ENCODE measurements at places on chromosomes 11 and 22.

DNA sequence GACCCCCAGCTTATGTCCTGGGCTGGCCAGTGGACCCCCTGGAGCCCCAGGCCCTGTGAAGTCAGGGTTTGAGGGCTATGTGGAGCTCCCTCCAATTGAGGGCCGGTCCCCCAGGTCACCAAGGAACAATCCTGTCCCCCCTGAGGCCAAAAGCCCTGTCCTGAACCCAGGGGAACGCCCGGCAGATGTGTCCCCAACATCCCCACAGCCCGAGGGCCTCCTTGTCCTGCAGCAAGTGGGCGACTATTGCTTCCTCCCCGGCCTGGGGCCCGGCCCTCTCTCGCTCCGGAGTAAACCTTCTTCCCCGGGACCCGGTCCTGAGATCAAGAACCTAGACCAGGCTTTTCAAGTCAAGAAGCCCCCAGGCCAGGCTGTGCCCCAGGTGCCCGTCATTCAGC is 24.6 kb downstream of the CSF2RB start:
- no peak for DNase-seq

- peak; percentile 65 for DNase-seq
Measured at GRCh38 chr22:22342697-22343580, 98.4 kb downstream of the VPREB1 start.

GRCh38 chr11:69375316-69376154 is 81.6 kb downstream of the MYEOV start:
- no peak for DNase-seq

DNA sequence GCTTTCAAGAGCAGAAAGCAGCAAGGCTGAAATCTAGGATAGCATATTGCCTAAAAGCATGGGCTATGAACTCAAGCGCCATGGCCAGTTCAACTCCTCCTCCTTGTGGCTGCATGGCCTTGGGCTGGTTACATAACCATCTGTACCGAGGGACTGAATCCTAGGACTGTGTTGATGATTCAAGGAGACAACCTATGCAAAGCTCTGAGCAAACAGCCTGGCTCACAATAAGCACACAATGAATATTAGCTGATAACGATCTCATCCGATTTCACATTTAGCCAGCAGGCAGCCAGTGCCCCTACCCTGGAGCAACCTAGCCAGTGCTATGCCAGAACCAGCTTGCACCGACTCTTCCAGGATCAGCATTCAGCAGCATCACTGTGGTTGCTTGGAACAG is 698.4 kb downstream of the TBC1D22A start:
- no peak for DNase-seq

DNA sequence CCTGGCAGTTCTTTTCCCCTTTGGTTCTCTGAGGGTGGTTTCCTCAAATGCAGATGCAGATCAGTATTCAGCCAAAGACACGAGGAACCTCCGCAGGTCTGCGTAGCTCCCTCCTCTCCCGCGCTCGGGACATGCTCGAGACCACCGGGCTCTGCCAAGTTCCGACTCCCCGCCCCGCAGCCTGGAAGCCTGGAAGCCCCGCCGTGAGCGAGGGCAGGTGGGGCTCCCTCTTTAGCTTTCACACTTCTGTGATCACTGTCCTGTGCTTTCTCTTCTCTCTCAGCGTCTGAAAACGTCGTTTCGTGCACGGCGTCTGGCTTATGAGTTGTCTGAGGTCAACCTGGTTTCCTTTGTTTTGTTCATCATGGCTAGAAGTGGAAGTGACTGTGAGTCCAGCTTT is 26.6 kb downstream of the ZBED4 start:
- peak; percentile 21 for DNase-seq

- DNase-seq: no peak
Measured at GRCh38 chr22:17806437-17806836, 32.2 kb upstream of the BID start.

- DNase-seq: no peak
Measured at GRCh38 chr11:131546218-131546895, 175.9 kb downstream of the NTM start.

DNA sequence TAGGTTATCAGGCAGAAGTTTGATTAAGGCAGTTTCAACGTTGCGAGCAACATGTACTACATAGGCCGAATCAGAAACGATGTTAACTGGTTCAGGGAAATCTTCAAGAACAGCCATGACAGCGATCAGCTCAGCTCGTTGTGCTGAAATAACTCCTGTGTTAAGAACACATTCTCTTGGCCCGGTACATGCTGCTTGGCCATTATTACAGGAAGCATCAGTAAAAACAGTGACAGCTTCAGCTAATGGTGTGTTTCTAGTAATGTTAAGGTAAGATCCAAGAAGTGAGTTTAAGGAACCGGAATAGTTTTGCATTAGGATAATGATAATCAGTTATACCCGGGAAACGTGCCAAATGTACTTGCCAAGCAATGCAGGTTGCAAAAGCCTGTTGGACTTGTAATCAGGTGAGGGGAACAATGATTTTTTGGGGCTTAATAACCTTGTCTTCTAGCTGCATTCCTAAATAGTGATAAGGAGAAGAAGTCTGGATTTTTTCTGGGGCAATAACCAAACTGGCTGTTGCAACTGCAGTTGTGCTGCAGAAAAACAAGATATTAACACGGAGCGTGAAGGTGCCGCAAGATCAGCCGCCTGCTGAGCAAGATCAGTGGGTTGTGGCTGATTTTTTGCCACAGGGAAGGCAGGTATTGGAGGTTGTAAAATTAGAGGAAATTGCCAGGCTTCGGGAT is 14.3 kb downstream of the OR52K1 start:
- no peak for DNase-seq

GRCh38 chr11:79122759-79123158 is 318.1 kb downstream of the TENM4 start:
- no peak for DNase-seq
